ENCODE measurements at places on chromosomes 4 and X.

DNA sequence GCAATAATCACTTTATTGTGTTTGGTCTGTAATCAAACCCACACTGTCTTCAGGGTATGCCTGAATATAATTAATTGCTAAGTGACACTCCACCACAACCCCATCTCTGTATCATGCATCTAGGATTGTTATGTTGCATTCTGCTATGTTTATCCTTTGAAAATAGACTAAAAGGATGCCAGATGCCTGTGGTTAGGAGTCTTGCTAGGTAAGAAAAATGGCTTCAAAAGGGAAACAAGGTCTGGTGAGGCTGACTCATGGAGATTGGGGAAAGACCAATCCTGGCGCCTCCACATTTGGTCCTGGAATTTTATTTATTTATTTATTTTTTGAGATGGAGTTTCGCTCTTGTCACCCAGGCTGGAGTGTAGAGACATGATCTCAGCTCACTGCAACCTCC is 360.5 kb upstream of the SLC7A11 start:
- DNase-seq, result no peak

DNA sequence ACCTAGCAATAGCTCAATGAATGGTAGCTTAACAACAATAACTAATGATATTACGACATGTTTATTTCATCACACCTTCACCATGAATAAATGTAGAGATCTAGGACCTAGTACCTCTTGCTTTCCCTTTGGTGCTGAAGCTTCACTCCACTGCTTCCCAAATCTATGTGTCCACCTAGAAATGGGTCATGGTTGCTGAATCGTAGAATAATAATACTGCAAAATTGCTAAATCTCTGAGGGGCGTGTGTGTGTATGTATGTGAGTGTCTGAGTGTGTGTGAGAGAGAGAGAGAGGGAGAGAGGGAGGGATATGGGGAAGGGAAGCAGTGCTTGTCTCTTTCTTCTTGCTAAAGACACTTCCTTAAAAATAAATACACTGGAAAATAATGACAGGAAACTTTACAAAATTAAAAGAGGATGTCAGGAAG is 109.3 kb upstream of the BMP2K start:
- no peak for DNase-seq

- no peak for DNase-seq
Measured at GRCh38 chrX:110341189-110342035, 17.2 kb upstream of the RTL9 start.

DNA sequence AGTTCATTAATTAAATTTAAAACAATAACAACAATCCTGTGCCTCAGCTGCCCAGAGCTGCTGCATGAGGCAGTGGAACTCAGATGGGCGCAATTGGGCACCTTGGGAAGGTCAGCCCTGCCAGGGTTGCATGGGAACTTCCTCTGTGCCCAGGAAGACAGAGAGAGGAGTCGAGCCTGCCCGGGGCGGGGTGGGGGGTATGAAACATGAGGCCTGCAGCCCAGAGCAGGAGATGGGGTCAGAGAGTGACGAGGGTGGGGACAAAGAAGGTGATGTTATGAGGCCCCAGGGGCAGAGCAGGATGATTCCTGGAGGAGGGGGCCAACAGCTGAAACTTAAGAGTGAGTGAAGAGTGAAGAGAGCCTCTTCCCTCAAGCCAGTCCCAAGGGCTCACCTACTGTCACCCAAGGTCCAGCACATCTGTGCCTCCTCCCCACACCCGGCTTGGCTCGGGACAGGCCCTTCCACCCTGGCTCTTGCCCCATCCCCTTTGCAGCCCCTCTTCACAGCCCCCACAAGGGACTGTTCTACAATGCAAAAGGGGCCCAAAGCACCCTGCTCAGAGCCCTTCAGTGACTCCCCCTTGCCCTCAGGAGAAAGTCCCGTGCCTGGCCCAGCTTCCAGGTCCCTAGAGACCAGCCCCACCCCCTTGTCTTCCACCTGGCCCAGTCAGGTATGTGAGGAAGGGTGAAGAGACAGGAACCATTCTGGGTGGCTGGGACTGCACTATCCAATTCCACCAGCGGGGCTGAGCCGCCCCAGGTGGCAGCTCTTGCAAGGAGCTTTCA is 31.4 kb downstream of the HMX1 start:
- DNase-seq, result no peak

DNA sequence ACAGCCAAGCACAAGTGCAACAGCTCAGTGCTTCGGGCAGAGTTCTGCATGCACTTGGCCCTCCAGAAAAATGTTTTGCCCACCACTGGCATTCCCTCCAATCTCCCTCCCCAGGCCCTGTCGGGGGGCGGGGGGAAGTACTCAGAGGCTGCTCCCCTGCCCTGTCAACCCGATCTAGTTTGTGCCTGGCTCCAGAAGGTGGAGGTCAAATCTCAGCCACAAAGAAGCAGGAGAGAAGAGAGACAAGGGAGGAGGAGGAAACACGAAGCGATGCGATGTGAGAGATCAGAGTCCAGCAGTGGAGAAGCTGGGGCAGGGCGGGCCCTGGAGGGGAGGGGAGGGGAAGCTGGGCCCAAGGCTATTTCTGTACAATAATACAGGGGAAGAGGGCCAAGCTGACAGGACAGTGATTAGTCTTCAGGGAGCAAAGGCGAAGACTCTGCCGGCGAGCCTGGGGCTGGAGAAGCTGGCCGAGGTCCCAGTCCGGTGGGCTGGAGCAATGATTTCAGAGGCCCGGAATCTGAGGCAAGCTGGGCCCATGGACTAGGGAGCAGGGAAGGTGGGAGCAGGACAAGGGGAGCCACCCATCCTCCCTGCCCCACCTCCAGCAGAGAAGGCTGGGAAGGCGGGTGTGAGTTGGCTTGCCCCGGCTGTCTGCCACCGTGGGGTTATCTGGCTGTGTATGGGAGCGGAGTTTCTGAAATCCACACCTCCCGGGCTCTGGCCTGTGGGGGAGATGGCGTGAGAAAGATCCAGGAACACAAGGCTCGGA is 167.1 kb downstream of the EFNB1 start:
- peak; percentile 77 for DNase-seq
